CD4-positive, alpha-beta T cell treated with Interferon alpha-2 for 1 hour (primary cell): ENCODE measurements at places on chromosomes 7 and 10.

DNA sequence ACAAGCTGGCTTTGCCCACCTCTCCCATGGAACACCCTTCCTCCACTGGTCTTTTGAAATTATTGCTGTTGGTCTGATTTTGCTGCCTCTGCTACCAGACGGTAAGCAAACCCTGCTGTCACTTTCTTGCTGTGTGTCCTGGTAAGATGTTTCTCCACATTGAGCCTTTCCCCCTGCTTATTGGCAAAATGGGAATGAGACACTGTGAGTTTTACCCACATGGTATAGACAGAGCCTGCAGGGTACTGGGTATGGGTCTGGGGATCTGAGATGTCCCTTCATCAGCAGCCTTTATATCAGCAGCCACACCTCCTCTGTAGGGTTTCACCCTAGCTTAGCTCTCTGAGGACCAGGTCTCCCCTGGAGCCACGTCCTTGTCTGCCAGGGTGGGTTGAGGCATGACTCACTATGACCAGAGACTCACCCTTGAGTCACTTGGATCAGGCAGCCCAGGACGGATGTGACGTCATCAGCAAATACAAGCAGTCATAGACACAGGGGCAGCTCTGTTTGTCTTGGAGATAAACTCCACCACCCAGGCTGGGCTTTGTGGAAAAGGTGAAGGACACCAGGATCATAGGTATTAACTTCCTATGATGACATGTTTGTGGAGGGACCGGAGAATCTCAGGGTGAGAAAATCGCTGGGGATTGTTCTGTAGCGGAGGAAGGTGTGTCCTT is 17.9 kb upstream of the BAIAP2L1 start:
- no peak for DNase-seq

DNA sequence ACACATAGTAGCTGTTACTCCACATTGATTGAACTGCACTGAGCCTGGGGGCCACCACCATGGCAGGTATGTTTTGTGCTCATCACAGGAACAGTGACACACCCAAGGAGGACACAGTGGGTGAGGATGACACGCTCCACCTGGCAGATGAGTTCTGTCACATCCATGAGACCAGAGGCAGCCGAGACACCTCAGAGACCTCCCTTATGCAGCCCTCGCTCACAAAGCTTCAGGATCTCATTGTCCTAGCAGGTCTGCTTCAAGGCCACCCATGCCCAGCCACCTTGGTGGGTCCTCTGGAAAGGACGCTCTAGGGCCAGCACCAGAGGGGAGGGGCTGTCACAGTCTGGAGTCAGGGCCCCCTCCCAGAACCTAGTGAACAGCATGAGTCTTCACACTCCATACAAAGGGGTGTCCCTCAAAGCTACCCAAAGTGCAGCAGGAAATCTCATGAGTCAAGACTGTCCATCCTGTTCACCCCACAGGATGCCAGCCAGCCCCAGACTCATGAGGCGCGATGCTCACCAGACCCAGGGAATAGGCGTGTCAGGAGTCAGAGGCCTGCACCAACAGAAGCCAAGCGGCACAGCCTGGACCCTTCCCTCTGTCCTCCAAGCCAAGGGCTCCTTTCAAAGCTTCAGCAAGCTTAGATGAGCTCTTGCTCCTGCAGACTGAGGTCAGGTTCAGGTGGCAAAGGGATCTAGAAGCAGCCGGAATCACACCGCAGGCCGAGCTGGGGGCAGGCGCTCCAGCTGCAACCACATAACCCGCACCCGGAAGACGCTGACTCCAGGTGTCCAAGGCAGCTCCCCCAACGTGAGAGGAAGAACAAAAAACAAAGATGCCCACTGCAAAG is 9.6 kb downstream of the FAM53B start:
- no peak for DNase-seq

DNA sequence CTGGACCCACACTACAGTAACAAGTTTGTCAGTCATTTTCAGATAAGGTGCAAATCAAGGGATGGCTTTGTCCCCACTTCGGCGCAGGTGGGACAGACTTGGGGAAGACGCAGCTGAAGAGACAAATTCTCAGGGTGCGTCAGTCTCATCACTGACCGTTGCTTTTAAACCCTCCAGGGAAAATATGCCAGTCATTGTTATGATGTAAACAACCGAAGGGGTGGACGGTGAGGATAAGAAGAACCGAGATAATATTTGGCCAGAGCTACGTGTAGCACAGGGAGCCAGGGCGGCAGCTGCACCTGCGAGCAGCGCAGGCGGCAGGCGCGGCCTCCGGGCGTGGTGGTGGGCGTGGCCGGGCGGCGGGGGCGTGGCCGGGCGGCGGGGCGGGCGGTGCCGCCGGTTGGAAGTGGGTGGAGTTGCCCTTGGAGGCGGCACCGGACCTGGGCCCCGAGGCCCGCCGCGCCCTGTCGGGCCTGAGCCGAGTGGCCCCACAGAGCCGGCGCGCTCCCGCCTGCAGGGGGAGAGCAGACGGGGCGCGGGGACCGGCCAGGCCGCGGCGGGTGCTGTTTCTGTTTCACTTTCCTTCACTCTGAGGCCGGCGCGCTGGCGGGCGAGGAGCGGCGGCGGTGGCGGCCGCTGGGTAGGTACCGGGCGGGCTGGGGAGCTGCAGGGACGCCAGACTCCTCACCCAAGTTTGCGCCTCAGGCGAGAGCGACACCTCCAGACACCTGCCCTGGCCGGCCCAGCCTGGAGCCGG is at the start of gene PCGF5:
TSS of gene PCGF5 (plus strand) at position 470 of the 760 bp plus-strand sequence. CDS start 2,209 bp downstream, outside the sequence.
- peak; percentile 97 for DNase-seq

- DNase-seq, result no peak
These were observed 1078.3 kb downstream of the NRG3 start for GRCh38 chr10:82953331-82953730.

DNA sequence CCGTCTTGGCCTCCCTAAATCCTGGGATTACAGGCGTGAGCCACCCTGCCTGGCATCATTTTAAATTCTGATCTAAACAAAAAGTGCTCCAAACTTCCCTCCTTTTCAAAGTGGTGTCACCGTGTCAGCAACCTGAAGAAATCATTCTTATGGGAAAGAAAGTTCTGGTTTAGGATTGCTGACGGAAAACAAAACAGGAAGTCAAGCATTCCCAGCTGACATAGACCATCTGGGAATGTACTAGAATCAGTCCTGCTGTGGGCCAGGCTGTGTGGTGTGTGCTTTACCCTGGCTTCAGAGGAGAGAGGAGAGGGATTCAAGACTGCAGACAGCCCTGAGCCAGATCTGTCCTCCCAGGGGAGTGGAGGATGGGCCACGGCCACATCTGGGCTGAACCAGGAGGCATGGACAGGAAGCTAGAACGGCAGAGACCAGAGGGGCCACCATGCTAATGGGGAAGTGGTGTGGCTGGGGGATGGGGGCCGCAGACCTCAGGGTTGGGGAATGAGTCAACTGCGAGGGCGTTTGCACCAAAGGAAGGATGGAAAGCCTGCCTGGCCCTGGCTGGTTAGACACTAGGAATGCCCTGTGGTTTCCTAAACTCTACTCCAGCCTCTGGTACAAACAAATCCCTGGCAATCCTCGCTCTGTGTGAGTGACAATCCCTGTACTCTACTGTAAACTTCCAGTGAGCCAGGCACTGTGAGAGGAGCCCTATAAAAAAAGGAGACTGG is 16.7 kb upstream of the CLIP2 start:
- DNase-seq, result peak; percentile 8
